ENCODE measurements at places on chromosomes 7 and 10. TPM values are rescaled to one million over a fixed set of nuclear protein-coding genes. Genes with fewer than 3 reads are reported as not detected.

The GNAT3 gene
- not detected for total RNA-seq

The CTAGE4 gene
- 3.1 TPM for total RNA-seq

The FAM24A gene
- total RNA-seq, result not detected

The CYP26C1 gene
- total RNA-seq, result not detected

The ARMC3 gene
- total RNA-seq, result not detected

The CFAP69 gene
- 1.1 TPM for total RNA-seq

The CYP3A7 gene
- total RNA-seq, result not detected

The CLDN4 gene
- total RNA-seq, result 149 TPM

The CLRN3 gene
- total RNA-seq, result not detected

The TEX47 gene
- not detected for total RNA-seq

- ATAC-seq, result no peak
Observed at GRCh38 chr7:92064438-92065029, 69.7 kb downstream of the CYP51A1 start.

- ATAC-seq, result no peak
Observed at GRCh38 chr7:44388089-44388970, 62.9 kb upstream of the CAMK2B start.

DNA sequence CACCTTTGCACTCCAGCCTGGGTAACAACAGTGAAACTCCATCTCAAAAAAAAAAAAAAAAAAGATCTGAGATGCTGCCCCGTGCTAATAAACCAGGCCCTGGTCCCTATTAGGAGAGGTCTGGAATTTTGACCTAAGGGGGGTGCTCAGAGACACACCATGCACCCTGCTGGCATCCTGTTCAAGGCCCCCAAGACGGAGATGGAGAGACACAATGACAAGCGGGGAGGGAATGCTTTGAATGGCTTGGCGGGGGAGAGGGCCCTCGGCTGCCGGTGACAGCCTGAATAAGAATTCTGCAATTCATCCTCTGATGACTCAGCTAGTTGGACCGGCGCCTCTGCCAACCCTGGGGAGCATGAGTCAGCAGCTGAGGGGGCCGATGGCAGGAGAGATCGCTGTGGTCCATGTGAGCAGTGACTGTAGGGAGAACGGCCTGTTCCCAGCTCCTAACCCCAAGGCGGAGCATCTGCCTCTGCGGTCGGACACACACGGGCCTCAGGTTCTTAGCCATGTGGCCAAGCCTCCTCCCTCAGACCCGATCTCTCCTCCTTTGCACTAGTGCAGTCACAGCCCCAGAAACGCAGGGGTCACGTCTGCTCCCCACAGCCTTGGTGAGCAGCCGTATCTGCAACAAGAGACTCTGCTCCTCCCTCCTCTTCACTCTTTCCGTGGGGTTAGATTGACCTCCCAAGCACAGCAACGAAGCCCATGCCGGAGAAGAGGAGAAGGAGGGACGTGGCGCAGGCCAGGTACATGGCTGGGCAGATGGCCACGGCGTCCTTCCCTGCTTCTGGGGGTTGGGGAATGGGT is 14.9 kb downstream of the TRIM56 start:
- peak; percentile 93 for ATAC-seq

DNA sequence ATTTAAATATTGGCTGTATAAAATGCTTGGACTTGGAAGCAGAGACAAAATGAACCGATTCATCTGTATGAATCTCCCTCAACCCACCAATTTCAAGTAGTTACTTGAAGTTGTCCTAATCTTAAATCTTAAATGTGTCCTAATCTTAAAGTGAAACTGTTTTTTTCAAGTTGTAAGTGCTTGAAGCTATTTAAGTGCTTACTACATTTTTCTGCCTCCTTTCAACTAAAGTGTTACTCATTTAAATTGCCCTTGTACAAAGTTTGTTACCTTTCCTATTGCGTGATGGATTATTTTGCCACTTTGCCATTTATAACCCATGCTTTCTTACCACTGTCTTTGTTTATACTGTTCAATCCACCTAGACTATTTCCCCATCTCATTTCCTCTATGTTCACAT is 2.8 kb downstream of the BCAP29 start:
- no peak for ATAC-seq

- peak; percentile 70 for ATAC-seq
Observed at GRCh38 chr7:42219447-42219846, 17.6 kb downstream of the GLI3 start.

GRCh38 chr10:124911124-124912067 is 30.5 kb upstream of the ZRANB1 start:
- no peak for ATAC-seq

DNA sequence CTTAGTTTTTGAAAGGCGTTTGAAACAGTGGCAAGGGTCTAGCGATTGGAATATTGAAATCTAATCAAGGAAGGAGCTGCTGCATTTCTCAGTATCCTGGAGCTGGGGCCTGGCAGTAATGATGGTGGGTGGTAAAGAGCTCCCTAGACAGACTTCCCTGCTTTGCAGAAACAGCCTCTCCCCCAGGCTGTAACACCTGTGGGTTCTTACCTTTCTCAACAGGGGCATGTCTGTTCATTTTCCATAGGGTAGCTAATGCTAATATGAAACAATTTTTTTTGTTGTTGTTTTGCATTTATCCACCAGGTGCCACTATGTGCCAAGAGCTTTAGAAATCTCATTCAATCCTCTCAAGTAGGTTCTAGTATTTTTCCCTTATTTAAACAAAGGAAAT is 345.5 kb downstream of the REEP3 start:
- no peak for ATAC-seq

- no peak for ATAC-seq
Observed at GRCh38 chr7:76392531-76393115, 16.9 kb downstream of the SSC4D start.

- peak; percentile 50 for ATAC-seq
Observed at GRCh38 chr10:76433161-76434005, 1002.0 kb downstream of the LRMDA start.

- no peak for ATAC-seq
Observed at GRCh38 chr7:27925573-27926201, 185.7 kb downstream of the TAX1BP1 start.

DNA sequence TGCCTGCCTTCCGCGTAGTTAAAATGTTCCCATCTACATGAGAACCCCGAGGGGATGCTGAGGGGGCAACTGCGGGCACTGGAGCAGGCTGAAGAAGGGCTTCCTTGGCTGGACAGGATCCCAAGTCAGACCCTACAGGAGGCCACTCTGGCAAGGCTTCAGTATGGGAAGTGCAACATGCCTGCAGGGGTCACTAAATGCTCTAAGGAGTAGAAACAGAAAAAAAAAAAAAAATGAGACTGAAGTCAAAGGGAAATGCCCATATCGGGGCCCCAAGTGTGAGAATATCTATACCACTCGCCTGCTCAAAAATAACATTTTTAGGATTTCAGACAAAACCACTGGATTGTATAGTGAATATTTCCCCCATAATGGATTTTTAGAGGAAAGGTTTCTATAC is 33.5 kb downstream of the FAM204A start:
- ATAC-seq, result no peak

- ATAC-seq, result peak; percentile 77
Observed at GRCh38 chr10:97278491-97278989, 13.9 kb downstream of the ARHGAP19 start.

- ATAC-seq, result peak; percentile 95
Observed at GRCh38 chr10:1715821-1716220, 21.5 kb downstream of the ADARB2 start.

DNA sequence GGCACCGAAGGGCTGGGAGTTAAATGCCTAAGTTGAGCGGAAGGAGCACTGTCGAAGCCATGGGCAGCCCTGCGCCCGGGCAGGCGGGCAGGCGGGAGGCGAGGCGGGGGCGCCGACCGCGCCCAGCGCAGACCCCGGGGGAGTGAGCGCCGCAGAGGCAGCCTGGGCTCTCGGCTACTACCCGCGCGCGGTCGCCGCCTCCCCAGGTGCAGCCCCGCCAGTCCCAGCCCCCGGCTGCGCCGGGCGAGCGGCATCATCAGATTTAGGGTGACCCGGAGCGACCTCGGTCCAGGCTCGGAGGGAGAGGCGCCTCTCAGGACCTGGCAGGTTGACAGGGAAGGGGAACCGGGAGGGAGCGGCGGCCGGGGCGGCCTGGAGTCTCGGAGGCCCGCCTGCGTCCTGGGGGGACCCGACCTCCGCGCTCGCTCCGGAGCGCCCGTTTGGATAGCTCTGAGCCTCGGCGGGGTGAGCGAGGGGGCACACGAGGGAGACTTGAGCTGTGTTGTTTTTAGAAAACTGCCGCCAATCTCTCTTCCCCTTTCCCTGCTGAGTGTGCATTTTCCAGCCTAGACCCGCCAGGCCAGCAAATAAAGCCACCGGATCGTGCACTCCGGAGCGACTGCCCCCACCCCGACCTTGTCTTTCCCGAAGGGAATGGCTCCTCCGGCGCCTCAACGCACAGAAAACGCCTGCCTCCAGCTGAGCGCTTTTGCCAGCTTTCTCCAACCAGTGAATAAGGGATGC is 2.3 kb upstream of the NRP1 start:
- ATAC-seq, result peak; percentile 15

DNA sequence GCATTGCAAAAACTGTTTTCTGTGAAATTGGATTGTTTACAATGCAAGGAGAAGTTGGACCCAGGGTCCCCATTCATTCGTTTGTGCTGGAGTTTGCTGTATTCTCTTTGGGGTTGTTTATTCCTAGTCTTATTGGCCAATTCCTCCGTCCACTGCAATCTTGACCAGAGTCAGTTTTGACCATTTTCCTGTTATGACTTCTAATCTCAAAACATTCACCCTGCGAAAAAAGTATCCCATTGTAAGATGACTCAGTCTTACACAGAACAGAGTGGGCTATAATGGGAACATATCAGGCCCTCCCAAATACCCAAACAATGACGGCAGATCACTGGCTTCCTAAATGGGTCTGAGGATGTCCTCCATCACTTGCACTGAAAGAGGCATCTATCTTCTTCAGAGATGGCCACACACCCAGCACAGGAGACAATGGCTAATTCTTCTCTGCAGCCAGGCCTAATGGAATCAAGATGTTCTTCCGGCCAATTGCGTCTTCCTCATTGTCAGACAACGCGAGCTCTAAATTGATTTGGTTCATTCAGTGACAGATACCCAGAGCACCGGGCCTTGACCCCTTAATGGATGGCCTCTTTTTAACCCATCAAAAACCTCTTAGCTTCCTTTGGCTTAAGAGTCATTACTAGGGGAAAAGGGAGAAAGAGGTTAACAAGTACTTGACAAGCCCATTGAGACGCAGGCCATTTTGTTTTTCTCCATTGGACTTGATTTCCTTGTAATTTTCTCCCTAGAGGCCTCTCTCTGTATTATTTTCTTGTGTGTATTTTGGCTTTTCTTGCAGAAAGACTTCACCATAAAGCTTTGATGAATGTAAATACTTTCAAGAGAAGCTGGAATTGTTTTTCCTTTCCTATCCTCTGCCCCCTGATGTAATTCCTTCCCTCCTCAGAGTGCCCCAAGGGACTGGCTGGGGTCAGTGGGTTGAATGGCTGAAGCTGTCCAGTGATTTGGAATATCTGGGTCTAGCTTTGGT is 129.6 kb downstream of the PRPF18 start:
- no peak for ATAC-seq

- ATAC-seq, result no peak
Observed at GRCh38 chr10:19048891-19049290, 290 bp downstream of the MALRD1 start.

DNA sequence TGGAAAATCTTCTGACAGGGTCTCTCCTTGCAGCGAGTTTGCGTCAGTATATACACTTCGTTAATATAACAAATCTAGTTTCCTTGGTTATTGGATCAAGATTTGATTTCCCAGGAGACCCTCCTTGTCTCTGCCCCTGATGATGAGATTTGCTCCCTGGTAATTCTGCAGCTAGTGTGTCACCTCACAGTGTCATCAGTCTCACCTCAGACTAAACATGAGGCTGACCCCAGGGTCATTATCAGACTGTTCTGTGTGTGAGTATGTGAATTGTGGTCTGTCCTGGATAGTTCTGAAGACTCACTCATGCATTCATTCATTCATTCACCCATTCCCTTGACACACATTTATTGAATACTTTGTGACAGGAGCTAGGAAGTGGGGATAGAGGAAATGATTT is 138.4 kb upstream of the CTTNBP2 start:
- ATAC-seq, result no peak

All from esophagus mucosa (tissue), 1 donor.